NCI-H2107 (cell line): ENCODE measurements at places on chromosomes 11 and 22.
A peak's percentile ranks its signal among the peaks of the same experiment; 100 is the strongest.

GRCh38 chr11:36237391-36237790 is 51.8 kb downstream of the COMMD9 start:
- DNase-seq = no peak

GRCh38 chr11:56491270-56491669 is at the start of gene OR5M8:
Gene OR5M8 (minus strand): TSS chr11:56491370. CDS start chr11:56491370, 0 bp downstream.
- no peak for DNase-seq

DNA sequence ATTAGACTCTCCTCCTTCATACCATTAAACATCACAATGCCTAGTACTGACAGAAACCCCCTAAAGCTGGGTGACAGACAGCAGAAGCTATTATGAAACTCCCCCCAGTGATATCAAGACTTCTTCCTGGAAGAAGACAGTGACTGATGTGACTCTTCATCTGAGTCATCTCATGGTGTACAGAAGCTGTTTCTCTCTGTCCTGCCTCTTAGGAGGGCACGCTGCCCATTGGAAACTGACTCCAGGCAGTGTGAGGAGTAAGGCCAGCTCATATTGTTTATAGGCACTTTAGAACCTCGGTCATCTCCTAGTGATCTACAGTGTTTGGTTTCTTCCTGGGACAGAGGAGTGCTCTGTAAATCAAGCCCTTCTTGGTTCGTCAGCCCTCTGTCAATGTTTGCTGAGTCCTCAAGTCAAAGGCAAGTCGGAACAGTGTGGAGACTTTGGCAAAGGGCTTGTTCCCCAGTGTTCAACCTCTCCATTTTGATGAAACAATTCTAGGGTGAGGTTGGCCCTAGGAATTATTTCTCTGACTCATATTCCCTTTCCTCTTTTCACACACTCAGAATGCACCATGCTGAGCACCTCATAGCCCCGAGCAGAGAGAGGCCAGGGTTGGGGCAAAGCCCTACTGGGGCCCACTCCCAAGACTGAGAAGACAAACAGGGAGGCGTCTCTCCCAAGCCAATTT is 172.5 kb upstream of the TMEM45B start:
- no peak for DNase-seq

GRCh38 chr11:82899186-82899820 is 927 bp downstream of the PRCP start:
- DNase-seq = peak; percentile 7

- no peak for DNase-seq
These were observed 18.8 kb upstream of the RBX1 start for GRCh38 chr22:40932396-40932795.

GRCh38 chr11:130623670-130624668 is 175.5 kb downstream of the ADAMTS15 start:
- no peak for DNase-seq

DNA sequence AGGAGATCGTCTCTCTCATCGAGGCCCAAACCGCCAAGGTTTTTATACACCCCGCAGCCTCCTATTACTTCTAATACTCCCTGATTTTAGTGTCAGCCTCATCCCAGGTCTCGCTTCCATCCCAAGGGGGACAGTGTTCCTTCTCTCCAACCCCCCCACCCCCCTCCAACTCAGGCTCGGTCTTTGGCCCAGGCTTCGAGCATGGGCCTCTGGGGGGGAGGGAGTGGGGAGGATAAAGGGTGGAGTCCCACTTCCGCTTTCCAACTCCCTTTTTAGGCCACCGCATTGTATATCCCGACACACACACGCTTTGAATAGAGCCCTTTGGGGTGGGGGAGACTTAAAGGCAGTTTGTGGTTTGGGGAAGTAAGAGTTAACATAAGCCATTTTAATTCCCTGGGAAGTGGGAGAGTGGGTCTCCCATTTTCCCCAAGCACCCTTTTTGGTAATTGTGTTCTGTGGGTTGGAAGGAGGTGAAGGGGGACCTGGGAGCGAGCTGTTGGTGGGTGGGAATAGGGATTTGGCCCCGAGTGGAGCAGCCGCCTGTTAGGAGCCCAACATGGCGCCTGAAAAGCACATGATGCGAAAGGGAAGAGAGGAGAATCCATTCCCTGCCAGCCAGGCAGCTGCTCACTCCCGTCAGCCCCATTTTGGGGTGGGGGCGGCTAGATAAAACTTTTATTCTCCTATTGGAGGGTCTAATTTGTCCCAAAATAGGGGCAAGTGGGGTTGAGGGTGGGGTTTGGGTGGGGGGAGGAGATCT is 844 bp downstream of the PCF11 start:
- DNase-seq = peak; percentile 3

GRCh38 chr11:128471138-128471661 is 116.2 kb downstream of the ETS1 start:
- no peak for DNase-seq
